ENCODE measurements at places on chromosomes 6 and 20.

- no peak for DNase-seq
Observed at GRCh38 chr6:75794351-75794846, 45.4 kb downstream of the MYO6 start.

DNA sequence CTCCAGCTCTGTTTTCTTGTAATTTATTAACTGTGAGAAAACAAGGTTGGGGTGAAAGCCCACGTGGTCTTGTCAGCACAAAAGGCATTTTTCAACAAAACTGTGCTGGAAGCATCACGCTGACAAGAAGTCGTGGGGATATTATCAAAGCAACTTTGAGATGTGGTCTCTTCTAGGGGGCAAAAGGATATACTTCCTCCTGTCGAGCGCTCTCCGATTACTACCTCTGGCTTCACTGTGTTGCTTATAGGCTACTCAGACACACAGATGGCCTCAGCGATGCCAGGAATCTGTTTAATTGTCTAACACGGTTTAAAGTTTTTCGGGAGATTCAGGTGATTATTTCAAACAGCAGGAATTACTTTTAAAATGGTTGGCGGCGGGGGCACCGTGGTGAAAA, 275.9 kb upstream of the SOX4 start:
- no peak for DNase-seq

- no peak for DNase-seq
Observed at GRCh38 chr6:170124150-170124549, 166.7 kb downstream of the DLL1 start.

GRCh38 chr20:38091441-38092216, 58.1 kb downstream of the RPRD1B start:
- no peak for DNase-seq

DNA sequence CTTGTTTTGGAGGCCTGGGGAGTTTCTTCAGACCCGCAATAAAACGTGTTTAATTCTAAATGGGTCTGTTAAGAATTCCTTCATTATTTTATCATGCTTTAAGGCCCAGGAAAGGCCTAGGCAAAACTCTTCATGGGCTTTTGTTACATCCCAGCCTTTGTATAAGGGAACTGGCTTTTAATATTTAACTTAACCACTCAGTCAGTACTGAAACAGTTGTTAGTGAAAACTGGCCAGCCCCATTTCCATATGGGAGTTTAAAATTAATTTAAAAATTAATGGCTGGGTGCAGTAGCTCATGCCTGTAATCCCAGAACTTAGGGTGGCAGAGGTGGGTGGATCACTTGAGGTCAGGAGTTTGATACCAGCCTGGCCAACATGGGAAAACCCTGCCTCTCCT, 213.2 kb upstream of the FKBP1C start:
- no peak for DNase-seq

- no peak for DNase-seq
Observed at GRCh38 chr20:1804554-1804956, 90.7 kb upstream of the SIRPA start.

DNA sequence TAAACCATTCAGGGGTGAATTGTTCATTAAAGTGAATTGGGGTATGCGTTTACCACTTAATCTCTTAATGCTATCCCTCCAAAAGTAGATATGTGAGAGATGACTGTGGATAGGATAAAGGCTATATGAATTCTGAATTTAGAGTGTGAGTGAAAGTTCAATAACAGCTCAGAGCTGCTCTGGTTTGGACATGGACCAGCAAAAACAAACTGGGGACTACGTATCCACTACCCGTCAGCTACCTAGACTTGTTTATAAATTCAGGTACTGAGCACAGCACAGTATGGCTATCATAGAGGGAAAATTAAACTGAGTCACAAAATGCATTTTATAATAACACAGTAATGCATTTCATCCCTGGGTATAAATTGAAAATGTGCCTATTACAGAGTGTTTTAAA, 44.4 kb downstream of the HDDC2 start:
- no peak for DNase-seq

DNA sequence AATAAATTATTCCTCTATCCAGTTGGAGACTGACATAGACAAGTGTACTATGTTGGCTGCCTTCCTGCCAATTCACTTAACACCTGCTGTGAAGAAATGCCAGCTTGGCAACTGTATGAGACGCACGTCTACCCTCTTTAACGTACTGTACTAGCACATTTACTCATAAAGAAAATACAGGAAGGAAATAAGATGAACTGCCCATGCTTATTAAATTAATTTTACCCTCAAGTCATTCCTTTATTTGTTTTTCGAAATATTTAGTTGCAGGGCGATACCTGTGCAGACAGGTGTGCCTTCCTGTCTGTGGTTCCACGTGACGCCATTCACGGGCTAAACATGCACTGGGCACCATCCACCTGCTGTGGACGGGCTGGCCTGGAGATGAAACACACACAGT, 52.0 kb downstream of the PSMG4 start:
- DNase-seq: peak; percentile 88

DNA sequence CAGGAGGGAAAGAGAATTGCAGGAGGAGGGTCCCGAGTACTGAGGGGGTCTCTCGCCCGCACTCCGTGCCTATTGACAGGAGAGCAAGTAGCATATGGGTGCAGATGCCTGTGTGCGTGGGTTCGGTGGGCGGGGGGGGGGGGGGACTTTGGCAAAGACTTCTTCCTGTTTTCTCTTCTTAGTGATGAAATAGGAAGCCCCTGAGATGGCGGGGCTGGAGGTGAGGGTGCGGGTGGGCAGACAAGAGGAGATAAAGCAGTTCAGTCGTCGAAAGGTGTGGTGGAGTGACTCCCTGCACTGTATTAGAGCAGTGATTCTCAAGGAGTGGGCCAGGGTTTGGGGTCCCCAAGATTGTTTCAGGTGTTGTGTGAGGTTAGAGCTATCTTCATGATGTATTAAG, 3.7 kb downstream of the NAA20 start:
- no peak for DNase-seq

GRCh38 chr6:20817806-20818320, 283.6 kb downstream of the CDKAL1 start:
- DNase-seq: peak; percentile 51

GRCh38 chr6:170441316-170441715, 111.8 kb downstream of the PSMB1 start:
- DNase-seq: peak; percentile 21

- no peak for DNase-seq
Observed at GRCh38 chr6:36171573-36171972, 25.0 kb upstream of the BRPF3 start.

GRCh38 chr6:41269716-41270115, 16.8 kb downstream of the TREM1 start:
- no peak for DNase-seq

GRCh38 chr6:139447656-139447975, 73.2 kb upstream of the CITED2 start:
- DNase-seq: no peak

- no peak for DNase-seq
Observed at GRCh38 chr20:23246717-23247664, 103.6 kb upstream of the NXT1 start.

- no peak for DNase-seq
Observed at GRCh38 chr20:38296433-38296832, 7.5 kb upstream of the BPI start.

DNA sequence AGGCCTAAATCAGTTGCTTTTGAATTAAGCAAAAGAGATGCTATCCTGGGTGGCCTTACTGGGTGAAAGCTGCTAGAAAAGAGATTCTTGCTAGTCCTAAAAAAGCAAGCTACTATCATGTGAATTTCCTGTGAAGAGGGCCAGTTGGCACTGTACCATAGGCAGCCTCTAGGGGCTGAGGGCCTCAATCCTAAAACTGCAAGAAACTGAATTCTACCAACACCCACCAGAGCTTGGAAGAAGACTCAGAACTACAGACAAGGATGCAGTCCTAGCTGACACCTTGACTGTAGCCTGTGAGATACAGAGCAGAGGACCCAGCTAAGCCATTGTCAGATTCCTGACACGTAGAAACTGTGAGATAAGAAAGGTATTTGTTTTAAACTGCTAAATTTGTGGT, 24.5 kb downstream of the CLIC5 start:
- no peak for DNase-seq

GRCh38 chr20:50284811-50285375, 94.3 kb downstream of the CEBPB start:
- DNase-seq: no peak

DNA sequence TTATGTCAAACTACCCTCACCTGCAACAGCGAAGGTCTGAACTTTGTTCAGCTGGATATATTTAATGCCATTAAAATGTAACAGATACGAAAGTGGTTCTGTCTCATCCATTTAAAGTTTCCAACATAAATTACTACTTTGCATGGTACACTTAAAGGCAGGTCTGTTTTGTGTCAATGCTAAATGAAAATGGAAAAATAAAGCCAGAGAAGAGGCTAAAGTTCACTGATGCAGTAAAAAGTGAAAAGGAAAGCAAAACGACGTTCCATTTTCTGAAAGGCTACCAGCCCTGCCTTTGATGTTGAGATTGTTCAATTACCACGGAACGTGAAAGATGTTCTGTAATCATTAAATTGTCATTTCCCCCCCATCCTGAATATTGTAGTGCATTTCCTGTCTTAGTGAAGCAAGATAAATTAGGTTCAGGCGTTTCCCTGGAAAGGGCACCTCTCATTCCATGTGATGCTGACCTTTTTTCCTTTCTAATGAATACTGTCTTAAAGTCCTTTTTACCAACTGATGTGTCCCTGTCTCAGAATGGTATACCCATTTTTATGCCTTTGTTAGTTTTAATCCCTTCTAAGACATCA, 334.7 kb upstream of the JAG1 start:
- no peak for DNase-seq

DNA sequence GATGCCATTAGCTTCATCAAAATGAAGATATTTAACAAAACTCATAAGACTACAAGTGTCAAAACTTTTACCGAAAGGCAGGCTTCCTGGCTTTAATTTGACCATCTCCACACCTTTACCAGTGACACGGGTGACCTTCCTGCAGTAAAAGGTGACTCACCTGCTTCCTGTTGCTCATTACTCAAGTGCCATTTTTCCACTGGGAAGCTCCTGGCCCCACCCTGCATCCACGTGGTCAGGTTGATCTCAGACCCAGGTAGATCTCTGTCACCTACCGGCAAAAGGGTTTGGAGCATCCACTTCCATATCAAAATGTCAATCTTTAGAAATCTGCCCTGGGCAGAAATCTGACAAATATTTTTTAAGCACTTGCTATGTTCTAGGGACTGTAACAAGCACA, 31.9 kb upstream of the CDH4 start:
- peak; percentile 4 for DNase-seq

- no peak for DNase-seq
Observed at GRCh38 chr6:81026041-81026553, 726.4 kb downstream of the TENT5A start.

DNA sequence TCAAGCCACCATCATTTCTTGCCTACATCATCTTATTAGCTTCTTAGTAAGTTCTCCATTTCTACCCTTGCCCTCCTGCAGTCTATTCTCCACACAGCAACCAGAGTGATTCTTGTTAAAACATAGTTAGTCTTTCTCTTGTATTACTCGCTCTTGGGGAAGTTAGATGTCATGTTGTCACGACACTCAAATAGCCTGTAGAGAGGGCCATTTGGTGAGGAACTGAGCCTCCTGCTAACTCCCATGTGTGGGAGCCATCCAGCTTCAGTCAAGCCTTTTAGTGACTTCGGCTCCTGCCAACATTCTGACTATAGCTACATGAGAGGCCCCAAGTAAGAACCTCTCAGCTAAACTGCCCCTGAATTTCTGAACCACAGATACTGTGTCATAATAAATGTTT, 395.4 kb downstream of the CDC5L start:
- no peak for DNase-seq

GRCh38 chr6:26016963-26017631, 54.5 kb downstream of the TRIM38 start:
- no peak for DNase-seq

DNA sequence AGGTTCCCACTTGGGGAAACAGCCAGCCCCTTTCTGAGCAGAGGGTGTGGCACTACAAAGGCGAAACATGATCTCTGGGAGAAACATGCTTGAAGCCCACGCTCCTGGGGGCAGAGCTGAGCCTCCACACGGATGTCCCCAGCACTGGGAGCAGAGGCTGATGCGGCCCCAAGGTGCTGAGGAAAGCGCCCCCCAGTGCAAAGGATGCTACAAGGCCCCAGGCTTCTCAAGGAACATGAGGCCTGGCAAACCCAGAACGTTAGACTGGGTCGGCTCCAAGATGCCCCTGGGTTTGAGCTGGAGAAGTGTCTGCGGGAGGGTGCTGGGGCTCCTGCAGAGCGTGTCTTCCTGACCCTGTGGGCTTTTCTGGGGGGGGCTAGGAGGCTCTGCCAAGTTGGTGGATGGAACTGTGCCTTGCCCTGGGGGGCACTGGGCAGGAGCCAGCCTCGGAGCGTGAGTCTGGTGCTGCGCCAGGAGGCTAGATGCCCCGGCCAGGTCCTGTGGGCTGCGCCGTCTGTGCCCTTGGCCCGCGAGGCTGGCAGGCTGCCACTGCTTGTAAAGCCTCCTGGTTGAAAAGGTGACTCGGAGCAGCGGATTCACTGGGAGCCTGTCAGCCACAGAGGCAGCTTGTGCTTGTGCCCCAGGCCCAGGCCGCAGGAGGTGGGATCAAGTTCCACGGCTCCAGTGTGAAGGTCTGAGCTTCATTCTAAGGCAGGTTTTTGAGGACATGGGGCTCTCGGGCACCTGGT, 8.1 kb downstream of the SYNJ2 start:
- DNase-seq: peak; percentile 38
